Activated CD8-positive, alpha-beta T cell treated with anti-CD3 and anti-CD28 coated beads, Interleukin-2, amount 10 ng/mL, durations not matched to agents 7 days and 5 days (primary cell): ENCODE measurements at places on chromosomes 5 and 9.
A peak's percentile ranks its signal among the peaks of the same experiment; 100 is the strongest.

DNA sequence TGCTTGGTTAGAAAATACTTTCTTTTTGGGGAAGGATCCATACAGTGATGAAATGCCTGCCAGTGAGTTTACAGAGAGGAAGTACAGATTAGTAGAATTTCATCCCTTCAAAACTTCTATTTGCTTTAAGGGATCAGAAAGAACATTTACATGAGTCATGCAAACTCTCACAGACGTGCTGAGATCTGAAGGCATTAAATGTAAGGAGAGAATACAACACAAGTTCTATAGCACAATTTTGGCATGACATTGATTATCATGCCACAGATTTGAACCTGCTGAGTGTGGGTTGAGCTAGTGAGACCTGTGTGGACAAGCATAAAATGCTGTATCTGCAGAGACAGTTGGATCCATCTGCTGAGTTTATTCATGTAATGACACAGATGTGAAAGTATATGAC lies 613.6 kb upstream of the SEMA6A start:
- no peak for DNase-seq

GRCh38 chr5:20248118-20248517 lies 260.1 kb upstream of the CDH18 start:
- no peak for DNase-seq

DNA sequence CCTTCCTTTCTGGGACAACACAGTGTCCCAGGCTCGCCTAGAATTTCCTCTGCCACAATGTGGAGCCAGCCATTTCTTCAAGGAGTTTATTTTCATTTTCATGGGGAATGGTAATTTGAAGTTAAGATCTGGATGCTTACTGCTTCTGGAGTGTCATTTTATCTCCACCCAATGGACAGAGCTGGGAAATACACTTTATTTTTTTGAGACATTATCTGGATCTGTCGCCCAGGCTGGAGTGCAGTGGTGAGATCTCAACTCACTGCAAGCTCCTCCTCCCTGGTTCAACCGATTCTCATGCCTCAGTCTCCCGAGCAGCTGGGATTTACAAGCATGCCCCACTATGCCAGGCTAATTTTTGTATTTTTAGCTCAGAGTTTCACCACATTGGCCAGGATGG lies 12.7 kb upstream of the THG1L start:
- peak; percentile 34 for DNase-seq

GRCh38 chr5:33650911-33651310 lies 210.1 kb downstream of the TARS1 start:
- no peak for DNase-seq

- no peak for DNase-seq
Measured at GRCh38 chr5:54645882-54646355, 128.4 kb downstream of the SNX18 start.

DNA sequence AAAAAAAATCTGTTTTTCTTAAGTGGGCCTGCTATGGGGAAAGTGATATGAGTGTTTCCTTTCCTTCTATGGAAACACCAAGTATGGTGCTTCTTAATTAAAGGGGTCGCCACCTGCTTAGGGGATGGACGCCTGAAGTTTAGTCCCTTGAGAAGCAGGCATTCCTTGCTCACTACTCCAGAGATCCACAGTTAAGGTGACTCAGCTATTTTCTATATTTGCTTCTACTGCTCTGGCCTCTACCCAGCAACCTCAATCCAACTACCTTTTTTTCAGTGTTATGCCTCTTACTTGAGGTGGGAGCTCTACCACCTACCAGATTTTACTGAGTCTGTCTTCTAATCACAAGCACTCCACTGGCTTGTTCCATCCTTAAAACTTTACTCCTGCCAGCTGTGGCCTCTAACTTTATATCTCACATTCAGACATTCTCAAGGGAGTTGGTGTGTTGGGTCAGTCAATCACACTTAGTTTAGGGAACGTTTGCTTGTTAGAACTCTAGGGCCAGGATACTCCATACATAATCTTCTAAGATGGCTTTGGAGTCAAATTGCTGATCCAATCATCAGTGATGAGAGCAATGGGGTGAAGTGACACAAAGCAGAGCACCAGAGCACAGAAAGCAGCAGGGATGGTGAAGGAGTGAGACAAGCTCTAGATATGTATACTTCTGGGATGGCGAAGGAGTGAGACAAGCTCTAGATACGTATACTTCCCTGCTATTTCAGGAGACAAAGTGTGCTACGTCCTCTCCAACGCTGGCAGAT lies 708.1 kb downstream of the EFNA5 start:
- DNase-seq, result no peak

DNA sequence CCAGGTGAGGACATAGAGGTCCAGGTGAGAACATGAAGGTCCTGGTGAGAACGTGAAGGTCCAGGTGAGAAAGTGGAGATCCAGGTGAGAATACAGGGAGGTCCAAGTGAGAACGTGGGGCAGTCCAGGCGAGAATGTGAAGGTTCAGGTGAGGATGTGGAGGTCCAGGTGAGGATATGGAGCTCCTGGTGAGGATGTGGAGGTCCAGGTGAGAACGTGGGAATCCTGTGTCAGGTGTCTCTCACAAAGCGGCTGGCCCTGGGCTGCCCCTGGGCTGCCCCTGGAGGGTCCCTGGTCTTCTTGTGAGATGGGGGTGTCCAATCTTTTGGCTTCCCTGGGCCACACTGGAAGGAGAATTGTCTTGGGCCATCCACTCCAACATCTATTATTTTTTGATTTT lies 133.4 kb downstream of the MRPL36 start:
- no peak for DNase-seq

DNA sequence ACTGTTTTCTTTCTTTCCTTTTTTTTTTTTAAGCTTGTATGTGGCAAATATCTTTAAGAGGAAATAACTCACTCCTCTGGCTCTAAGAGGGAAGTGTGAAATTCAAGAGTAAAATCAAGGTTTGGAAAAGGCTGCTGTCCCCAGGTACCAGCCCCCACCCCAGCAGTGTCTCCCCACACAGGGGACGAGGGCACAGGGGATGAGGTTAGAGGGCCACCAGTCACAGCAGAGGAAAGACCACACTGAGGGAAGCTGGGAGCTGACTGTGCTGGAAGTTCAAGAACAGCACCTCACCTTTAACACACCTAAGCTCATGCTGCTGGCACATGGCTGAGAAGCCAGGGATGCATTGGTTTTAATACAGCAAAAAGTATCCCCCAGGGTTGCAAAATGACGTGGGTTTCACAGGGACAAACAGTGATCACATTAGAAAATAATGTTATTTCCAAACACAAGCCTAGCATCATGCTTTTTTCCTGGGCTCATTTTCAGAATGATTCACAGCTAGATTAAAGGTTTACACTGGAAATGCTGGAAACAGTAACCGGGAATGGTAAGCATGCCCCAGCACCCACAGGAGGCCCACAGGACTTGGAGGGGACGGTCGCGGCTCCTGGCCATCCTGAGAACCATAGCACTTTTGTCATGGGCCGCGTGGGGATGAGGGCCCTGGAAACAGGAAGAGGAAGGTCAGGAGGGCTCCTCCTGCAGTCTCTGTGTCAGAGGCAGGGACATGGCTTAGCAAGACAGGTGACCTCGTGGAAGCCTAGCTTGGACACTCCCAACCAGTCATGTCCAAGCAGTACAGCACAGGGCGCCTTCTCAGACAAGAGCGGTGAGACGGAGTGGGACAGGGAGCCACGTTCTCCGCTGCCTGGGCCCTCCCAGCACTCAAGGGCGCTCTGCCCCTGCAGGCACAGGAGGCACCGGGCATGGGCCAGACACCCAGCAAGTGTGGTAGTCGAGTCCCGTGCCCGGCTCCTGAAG lies 6.9 kb downstream of the LPCAT1 start:
- DNase-seq, result no peak

DNA sequence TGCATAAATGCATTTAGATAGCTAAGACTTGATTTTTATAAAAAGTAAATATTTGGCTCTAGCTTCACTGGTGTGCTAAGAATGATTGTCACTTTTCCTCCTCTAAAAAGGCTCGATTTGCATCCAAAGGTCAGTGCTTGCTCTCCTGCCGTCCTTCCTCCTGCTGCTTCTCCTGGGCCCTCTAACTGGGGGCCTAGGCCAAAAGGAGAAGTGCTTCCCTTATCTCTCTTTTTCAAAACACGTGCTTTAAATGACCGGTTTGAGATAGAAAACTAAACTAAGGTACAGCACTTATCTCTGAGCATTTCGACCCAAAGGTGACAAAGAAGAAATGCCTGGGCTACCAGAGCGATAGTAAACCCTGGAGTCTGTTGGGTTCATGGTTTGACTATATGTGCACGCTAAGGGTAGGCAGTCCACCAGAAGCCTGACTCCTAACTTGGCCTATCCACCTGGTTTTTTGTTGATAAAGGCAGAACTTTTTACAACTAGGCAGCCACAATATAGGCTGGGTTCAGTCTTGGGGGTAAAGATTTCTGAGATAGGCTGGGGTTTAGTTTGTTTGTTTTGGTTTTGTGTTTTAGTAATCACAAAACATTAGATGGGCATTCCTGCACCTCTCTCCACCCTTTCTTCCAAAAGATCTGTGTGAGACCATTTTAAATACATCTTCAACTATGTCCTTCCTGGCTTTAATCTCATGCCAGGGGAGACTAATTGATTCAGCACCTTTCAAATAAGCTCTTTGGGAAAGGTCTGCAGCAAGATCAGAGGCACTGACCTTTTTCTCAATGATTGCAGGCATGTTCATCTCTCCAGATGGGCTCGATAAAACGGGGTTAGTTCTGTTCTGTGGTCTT lies 3.8 kb downstream of the NR2F1-AS1 start:
- DNase-seq, result no peak

DNA sequence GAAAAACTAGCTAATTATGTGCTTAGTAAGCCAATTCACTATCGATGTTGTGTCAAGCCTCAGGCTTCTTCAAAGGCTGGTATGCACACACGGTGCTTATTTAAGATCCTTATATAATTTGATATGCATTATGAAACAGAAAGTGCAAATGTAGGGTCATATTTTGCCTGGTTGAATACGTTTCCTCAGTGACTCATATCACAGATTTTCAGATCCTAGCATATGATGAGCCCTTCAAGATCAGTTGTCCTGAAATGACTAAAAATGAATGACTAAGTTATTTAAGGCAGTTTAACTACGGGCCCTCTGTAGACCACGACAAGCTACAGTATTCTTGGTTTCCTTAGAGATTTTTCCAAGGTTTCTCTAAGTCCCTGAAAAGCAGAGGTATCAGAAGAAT lies 778.3 kb downstream of the PRELID2 start:
- no peak for DNase-seq

GRCh38 chr9:13264788-13265187 lies 14.7 kb downstream of the MPDZ start:
- no peak for DNase-seq

- DNase-seq, result no peak
Measured at GRCh38 chr9:3497401-3497800, 28.4 kb downstream of the RFX3 start.

GRCh38 chr5:137734962-137735554 lies 831 bp downstream of the KLHL3 start:
- peak; percentile 36 for DNase-seq

DNA sequence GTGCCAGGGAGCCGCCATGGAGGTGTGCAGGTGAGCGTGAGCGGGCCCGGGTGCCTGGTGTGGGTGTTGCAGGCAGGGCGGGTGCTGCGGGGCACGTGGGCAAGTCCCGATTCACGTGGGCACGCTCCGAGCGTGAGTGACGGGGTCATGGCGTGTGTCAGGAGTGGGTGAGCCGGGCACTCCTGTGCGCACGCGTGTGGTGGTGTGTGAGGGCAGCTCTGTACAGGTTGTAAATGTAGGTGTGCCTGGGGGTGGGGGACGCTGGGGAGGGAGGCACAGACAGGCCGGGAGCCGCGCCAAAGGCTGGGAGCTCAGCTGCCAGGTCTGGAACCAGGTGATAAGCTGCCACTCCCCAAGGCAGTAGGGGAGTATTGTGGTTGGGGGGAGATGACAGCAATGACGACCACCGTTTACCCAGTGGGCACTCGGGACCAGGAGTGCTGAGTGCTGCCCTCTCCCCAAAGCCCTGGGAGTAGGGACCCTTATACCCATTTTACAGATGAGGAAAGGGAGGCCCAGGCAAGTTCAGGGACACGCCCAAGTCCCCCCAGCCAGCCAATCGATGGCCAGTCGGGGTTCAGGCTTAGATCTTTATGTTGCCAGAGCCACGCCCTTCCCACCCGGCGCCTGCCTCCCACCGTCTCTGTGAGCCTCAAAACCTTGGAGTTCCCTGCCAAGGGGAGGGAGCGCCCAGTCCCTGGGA lies 9.6 kb downstream of the NCS1 start:
- no peak for DNase-seq

GRCh38 chr5:59992206-59992605 lies 98.7 kb upstream of the PDE4D start:
- DNase-seq, result no peak

DNA sequence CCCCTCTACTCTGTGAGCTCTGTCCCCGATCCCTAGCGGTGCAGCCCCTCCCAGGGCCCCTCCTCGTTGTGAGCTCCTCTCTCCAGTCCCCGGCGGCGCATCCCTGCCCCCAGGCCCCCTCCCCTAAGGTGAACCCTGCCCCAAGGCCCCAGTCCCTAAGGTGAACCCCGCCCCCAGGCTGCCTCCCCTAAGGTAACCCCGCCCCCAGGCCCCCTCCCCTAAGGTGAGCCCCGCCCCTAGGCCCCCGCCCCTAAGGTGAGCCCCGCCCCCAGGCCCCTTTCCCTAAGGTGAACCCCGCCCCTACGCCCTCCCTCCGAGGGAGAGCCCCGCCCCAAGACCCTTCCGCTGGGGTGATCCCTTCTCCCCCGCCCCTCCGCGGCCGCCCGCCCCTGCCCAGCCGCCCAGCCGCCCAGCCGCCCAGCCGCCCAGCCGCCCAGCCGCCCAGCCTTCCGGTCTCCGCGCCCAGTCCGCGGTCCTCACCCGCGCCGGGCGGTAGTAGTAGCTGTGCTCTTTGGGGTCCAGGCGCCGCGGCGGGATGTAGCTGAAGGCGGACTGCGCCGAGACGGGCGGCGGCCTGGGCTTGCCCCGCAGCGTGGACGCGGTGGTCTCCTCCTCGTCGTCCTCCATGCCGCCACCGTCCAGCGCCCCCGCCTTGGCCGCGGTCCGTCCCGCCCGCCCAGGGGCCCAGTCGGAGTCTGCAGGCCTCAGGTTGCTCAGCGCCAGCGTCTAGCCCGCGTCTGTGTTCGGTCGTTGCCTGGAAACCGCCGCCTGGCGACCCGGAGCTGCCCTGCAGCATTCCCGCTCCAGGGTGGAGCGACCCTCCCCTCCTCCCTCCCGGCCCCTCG lies at the start of gene CFAP90:
Gene CFAP90 (minus strand): TSS at position 739 of the 845 bp plus-strand sequence. CDS start 112 bp downstream, at position 627.
- DNase-seq, result no peak
